Fibroblast of the aortic adventitia (primary cell): ENCODE measurements at places on chromosomes 3 and 15.

GRCh38 chr15:67731112-67731721, 94.1 kb upstream of the SKOR1 start:
- no peak for DNase-seq

DNA sequence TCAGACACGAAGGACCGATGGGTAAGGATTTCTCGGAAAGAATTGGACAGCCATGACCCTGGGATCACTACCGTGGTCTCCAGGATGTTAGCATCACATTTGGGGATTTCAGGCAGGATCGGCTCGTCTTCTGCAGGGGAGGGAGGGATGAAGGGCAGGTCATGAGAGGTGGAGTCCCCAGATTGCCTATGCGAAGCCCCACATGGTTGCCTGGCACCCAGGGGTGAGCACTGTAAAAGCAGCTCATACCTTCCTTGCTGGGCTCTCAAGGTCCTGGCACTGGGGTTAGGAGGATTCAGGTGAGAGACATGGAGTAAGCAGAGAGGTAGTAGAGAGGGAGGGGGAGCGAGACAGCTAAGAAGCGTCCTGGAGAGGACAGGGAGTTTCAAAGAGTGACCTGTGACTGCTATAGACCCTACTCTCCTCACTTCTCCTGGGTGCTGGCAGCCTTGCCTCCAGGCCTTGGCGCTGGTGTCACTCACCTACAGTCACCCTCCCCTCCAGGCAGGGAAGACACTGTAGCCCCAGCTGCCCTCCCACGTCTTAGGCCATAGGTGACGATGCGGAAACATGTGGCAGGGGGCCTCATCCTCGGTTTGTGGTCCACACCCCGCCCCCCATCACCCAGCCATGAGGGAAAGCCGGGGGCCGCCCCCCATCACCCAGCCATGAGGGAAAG, 15.0 kb upstream of the EHD4 start:
- no peak for DNase-seq

DNA sequence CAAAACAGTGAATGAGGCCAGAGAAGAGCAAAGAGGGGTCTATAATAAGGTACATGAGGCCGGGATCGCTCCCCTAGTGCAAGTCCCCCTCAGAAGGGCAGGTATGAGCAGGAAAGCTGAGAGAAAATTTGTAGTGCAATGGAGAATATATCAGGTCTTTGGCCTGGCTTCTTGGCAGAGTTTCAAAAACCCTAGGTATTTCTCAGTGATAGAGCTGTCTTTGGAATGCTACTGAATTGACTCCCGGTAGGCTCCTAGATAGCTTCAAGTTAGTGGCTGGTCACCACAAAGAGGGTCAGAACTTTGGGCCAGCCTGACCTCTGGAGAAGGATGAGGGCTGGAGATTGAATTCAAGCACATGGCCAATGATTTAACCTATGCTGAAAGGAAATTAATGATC, 30.6 kb upstream of the OXTR start:
- DNase-seq, result peak; percentile 12

- DNase-seq, result no peak
These were observed 5.2 kb downstream of the DALRD3 start for GRCh38 chr3:49013113-49013737.

GRCh38 chr15:90001062-90001682, at the start of gene ZNF710:
TSS of gene ZNF710 (plus strand) at chr15:90001324. CDS start at chr15:90067138, 65,814 bp downstream.
- peak; percentile 72 for DNase-seq

DNA sequence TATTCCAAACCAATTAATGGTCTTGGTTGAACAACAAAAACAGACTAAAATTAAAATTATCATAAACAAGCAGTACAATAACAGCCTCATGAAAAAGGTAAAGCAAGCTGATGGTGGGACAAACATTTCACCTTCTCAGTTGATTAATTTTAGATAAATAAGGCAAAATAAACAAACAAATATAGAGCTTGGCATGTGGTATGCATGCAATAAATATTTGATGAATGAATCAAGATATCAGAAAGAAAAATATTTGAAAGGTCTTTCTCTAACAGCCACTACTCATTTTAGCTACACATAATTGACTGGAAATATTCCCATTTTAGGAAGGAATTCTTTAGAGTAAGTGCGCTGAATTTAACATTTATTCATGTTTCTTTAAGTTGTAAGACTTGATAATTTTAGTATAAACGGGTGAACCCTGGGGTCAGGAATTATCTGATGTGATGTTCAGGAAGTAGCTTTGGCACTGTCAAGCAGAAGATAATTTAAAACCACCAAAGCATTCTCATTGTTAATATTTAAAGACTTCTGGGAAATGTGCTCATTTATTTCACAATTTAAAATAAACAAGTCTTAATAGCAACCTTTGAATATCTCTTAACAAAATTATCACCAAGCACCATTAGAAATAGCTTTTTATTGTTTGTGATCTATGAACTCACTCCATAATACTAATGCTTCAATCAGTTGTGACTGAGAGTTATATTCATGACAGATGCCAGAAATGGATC, 372.3 kb upstream of the TGFBR2 start:
- peak; percentile 31 for DNase-seq

DNA sequence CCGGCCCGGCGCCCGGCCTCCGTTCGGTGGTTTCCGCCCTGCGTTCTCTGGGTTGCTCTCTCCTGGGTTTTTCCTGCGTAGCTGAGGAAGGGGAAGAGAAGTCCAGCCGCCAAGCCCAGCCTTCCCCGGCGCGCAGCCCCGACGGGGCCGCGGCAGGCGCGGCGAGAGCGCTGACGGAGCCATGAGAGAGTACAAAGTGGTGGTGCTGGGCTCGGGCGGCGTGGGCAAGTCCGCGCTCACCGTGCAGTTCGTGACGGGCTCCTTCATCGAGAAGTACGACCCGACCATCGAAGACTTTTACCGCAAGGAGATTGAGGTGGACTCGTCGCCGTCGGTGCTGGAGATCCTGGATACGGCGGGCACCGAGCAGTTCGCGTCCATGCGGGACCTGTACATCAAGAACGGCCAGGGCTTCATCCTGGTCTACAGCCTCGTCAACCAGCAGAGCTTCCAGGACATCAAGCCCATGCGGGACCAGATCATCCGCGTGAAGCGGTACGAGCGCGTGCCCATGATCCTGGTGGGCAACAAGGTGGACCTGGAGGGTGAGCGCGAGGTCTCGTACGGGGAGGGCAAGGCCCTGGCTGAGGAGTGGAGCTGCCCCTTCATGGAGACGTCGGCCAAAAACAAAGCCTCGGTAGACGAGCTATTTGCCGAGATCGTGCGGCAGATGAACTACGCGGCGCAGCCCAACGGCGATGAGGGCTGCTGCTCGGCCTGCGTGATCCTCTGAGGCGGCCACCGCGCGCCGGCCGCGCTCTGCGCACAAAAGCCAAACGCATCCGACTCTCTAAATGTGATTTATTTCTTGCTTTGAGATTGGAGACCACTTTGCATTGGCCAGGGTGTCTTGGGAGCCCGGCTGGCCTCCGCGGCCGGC, 727 bp downstream of the RAP2B start:
- peak; percentile 43 for DNase-seq

GRCh38 chr3:162605651-162606204, 1109.1 kb downstream of the OTOL1 start:
- DNase-seq, result no peak

DNA sequence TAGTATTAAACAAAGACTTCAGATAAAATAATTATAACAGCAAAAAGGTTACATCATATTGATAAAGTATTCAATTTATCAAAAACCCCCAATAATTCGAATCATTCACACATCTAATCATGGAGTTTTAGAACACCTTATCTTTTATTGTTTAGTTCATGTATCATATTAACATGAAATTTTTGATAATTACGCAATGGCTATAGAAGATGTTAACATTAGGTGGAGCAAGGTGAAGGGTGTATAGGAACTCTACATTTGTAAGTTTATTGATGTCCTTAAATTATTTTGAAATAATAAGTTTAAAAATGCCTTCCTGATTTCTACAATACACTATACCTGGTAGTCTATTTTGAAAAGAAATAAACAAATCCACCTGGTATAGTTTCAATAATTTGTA, 696.5 kb upstream of the BCHE start:
- no peak for DNase-seq

DNA sequence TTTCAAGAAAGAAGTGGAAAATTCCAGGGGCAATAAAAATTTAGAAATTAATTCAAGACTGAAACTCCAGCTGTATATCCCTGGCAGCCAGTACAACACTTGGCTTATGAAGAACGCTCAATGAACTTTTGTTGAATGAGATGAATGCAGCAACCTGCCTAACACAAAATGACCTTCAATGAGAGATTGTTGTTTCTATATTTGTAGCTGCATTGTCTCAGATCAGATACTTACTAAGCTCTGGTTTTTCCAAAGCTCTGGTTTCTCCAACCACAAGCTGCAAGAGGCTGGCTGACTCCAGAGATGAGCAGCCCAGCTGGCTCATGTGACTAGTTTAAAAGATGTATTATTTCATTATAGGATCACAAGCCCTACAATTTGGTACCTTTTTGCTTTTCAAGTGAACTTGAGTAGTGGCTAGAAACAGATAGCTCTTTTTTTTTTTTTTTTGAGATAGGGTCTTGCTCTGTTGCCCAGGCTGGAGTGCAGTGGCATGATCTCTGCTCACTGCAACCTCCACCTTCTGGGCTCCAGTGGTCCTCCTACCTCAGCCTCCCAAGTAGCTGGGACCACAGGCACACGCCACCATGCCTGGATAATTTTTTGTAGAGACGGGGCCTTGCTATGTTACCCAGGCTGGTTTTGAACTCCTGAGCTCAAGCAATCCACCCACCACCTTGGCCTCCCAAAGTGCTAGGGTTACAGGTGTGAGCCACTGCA, 57.4 kb downstream of the UMPS start:
- DNase-seq, result peak; percentile 72

GRCh38 chr3:10285272-10286132, 7.2 kb downstream of the GHRL start:
- DNase-seq, result no peak

- DNase-seq, result peak; percentile 50
These were observed 38.4 kb downstream of the RFX7 start for GRCh38 chr15:56205061-56205876.

- DNase-seq, result peak; percentile 65
These were observed 116.1 kb downstream of the IMPG2 start for GRCh38 chr3:101204246-101204645.

GRCh38 chr15:96323319-96324145, 7.0 kb upstream of the NR2F2 start:
- no peak for DNase-seq

- no peak for DNase-seq
These were observed 10.1 kb downstream of the GOLIM4 start for GRCh38 chr3:168085491-168086119.

DNA sequence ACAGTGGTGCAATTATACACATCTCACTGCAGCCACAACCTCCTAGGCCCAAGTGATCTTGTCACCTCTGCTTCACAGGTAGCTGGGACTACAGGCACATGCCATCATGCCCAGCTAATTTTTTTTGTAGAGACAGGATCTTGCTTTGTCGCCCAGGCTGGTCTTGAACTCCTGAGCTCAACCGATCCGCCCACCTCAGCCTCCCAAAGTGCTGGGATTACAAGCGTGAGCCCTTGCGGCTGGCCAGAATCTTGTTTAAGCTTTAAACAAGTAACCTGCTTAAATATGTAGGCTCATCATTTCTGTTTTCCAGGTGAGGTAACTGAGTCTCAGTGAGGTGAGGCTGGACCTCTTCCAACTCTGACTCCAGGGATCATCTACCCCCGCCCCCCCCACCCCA, 7.7 kb upstream of the PSTPIP1 start:
- no peak for DNase-seq

GRCh38 chr3:156818890-156819289, 7.3 kb upstream of the LEKR1 start:
- peak; percentile 68 for DNase-seq

GRCh38 chr15:67611370-67612369, 69.2 kb downstream of the MAP2K5 start:
- DNase-seq, result peak; percentile 22

GRCh38 chr15:50148362-50148963, 29.4 kb upstream of the ATP8B4 start:
- peak; percentile 83 for DNase-seq

DNA sequence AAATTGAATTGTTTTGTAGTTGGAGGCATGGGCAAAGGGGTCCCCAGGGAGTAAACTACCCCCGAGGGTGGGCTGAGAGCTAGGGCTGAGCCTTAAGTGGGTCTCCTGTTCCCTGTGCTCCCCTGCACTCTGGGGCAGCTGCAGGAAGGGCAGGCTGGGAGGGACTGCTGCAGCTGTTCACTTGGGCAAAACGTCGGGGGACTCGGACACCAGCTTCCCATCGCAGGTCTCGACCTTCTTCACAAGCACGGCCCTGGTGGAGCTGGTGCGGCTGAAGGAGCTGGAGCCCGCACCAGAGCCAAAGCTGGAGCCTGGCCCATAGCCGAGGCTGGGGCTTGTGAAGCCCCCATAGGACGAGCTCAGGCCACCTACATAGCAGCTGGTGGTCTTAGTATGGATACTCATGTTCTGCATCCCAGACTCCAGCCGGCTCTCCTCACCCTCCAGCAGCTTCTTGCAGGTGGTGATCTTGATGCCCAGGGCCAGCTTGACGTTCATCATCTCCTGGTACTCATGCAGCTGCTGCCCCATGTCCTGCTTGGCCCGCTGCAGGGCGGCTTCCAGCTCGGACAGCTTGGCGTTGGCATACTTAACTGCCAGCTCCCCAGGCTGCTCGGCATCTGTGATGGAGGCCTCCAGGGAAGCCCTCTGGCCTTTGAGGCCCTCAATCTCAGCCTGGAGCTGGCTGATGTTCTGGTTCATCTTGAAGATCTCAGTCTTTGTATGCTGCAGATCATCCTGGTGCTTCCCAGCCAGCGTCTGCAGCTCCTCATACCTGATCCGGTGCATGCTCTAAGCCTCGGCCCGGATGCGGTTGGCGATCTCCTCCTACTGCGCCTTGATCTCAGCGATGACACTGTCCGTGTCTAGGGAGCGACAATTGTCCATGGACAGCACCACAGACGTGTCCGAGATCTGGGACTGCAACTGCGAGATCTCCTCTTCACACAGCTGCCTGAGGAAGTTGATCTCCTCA, 423.5 kb upstream of the ARPP21 start:
- DNase-seq, result no peak

DNA sequence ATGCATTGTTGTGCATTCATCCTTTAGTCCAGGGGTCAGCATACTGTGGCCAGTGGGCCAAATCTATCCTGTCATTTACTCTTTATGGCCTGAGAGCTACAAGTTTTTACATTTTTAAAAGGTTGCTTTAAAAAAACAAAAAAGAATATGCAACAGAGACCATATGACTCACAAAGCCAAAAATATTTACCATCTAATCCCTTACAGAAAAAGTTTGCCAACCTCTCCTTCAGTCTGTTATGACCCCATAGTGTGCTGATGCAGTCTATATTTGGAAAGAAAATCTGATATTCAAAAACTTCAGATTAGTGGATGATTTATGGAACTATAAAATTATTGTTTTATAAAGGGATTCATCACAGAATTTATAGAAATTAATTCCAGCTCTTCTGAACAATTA, 237.5 kb upstream of the IL12A start:
- DNase-seq, result peak; percentile 31
